ENCODE measurements at places on chromosomes 12 and 14. TPM values are rescaled to one million over a fixed set of nuclear protein-coding genes. Genes with fewer than 3 reads are reported as not detected.

The SERPINA9 gene
- 0.19 TPM for total RNA-seq

The KLRC1 gene
- total RNA-seq, result not detected

The SCNN1A gene
- 171 TPM for total RNA-seq

The SLC4A8 gene
- 0.50 TPM for total RNA-seq

The GEMIN2 gene
- total RNA-seq, result 15.3 TPM

The KRT4 gene
- total RNA-seq, result not detected

The CIDEB gene
- total RNA-seq, result 1.4 TPM

The NEUROD4 gene
- total RNA-seq, result not detected

The TARBP2 gene
- 32.2 TPM for total RNA-seq

The P2RX2 gene
- not detected for total RNA-seq

The SERPINA3 gene
- total RNA-seq, result 998 TPM

The NFE2 gene
- total RNA-seq, result 0.26 TPM

The MUCL1 gene
- total RNA-seq, result not detected

The SERPINA6 gene
- not detected for total RNA-seq

The BCL2L14 gene
- not detected for total RNA-seq

The SMAGP gene
- 21.2 TPM for total RNA-seq

The CERS5 gene
- 51.3 TPM for total RNA-seq

The B3GNT4 gene
- total RNA-seq, result 0.78 TPM

The FAM222A gene
- 0.16 TPM for total RNA-seq

The CLEC7A gene
- not detected for total RNA-seq

The TMEM63C gene
- total RNA-seq, result 6.3 TPM

The FAM90A1 gene
- total RNA-seq, result not detected

The KRT85 gene
- total RNA-seq, result not detected

The RPS6KL1 gene
- total RNA-seq, result 0.17 TPM

The COQ5 gene
- total RNA-seq, result 12.0 TPM

The RHOF gene
- total RNA-seq, result 4.4 TPM

The AKAP5 gene
- total RNA-seq, result 0.21 TPM

The GARIN6 gene
- not detected for total RNA-seq

The GZMH gene
- total RNA-seq, result not detected

The GLT1D1 gene
- total RNA-seq, result not detected

The SLC6A15 gene
- 185 TPM for total RNA-seq

The CPM gene
- total RNA-seq, result 1.2 TPM

The HAL gene
- 0.51 TPM for total RNA-seq

The NR1H4 gene
- not detected for total RNA-seq

The ERC1 gene
- 41.0 TPM for total RNA-seq

The ANKRD9 gene
- 24.0 TPM for total RNA-seq

The TAS2R10 gene
- total RNA-seq, result not detected

The GRIP1 gene
- total RNA-seq, result 19.3 TPM

The FGF6 gene
- not detected for total RNA-seq

The ACSM4 gene
- not detected for total RNA-seq

The ARHGAP9 gene
- 1.4 TPM for total RNA-seq

The PGF gene
- total RNA-seq, result 16.5 TPM

The C3AR1 gene
- total RNA-seq, result 0.17 TPM

The SIVA1 gene
- total RNA-seq, result 56.1 TPM

The C12orf54 gene
- total RNA-seq, result 1.5 TPM

The IQSEC3 gene
- not detected for total RNA-seq

The CMAS gene
- total RNA-seq, result 54.0 TPM

The EXOC3L4 gene
- total RNA-seq, result not detected

The CLEC4D gene
- total RNA-seq, result not detected

The A2ML1 gene
- total RNA-seq, result 5.6 TPM

All from mammary epithelial cell (primary cell).